Peyer's patch (tissue), 4 donors: ENCODE measurements at places on chromosomes 11 and 22.

DNA sequence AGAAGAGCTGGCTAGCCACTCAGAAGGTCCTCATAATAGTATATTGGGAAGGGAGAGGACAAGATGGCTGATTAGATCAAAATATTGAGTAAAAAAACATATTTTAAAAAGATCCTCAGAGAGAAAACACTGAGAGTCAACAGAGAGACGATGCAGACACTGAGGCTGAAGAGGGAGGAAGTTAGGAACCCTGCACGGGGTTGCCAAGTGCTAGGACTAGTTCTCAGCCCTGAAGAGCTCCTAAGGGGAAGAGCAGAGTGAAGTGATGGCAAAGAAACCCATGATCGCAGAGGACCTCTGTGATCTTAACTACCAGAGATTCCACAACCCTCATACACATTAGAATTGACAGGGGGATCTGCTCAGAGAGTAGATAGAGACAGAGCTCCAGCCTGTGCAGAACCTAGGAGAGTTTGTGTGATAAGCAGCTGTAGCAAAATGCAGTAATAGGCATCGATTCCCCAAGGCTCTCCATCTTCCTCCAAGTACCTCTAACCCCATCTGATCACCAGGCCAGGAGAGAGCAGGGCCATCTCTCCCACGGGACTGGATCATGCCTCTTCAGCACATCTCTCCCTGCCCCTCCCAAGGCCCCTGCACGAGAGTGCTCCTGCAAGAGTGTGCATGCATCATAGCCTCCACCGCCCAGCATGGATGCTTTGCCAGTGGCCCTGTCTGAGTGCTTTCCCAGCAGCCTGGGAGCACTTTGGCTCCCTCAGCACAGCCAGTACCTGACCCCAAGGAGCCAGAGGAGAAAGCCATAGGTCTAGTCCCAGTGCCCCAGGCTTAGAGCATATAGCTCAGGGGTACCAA is 41.2 kb upstream of the ARL14EP start:
- no peak for DNase-seq

- DNase-seq, result no peak
Observed at GRCh38 chr22:25021976-25022711, 69.6 kb downstream of the KIAA1671 start.

DNA sequence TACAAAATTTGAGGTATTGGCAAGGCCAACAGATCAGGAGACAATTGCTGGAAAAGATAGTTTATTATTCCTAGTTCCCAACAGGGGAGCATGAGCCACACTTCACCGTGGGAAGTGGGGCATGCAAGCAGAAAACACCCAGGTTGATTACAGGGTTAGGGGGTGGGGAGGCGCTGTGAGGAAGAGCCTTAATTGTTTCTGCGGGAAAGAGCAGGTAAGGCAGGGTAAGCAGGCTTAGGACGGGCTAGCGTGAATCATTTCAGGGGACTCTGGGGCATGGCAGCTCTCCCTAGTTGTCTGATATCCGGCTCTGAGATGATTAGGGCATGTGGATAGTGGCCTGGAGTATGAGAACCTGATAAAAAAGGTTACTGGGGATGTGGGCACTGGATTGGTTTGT is 20.7 kb upstream of the HTR3A start:
- DNase-seq, result no peak

GRCh38 chr22:33919391-33920196 is 682 bp downstream of the LARGE1 start:
- peak; percentile 71 for DNase-seq

DNA sequence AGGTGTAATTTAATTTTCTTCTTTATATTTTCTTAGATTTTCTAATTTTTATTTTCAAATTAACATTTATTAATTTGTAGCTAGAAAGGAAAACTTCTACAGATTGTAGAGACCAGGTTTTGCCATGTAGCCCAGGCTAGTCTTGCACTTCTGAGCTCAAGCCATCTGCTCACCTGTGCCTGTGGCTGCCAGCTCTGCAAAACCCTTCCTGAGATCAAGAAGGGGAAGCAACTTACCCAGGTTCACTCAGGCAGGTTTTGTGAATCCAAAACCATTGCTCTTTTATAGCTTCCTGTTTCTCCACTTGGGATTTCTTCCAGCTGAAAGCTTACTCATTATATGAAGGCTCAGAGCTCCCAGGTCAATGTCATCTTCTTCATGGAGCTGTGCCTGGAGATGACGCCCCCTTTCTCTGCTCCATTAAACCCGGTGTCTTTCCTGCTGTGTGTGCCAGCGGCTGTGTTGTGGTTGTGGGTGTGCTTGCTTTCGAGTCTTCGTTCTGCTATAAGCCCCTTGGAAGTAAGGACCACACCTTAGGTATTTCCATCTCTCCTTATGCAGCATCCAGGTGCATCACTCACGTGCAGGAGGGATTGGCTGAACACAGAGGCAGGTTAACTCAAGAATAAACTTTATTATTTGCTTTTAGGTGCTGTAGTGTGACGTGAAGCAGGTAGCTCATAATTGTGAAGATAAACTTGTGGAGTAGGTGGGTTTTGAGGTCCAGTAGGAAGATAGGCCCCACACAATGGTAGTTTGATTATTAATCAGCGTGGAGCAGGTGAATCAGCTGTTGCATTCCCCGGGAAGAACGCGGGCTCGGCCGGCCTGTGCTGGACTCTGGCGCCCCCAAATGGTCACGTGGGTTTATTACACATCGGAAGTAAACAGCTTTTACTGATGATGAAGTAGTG is 42.2 kb upstream of the INCENP start:
- peak; percentile 75 for DNase-seq

GRCh38 chr22:33806191-33806590 is 114.1 kb downstream of the LARGE1 start:
- no peak for DNase-seq
